ENCODE measurements at places on chromosomes 2 and 18.

DNA sequence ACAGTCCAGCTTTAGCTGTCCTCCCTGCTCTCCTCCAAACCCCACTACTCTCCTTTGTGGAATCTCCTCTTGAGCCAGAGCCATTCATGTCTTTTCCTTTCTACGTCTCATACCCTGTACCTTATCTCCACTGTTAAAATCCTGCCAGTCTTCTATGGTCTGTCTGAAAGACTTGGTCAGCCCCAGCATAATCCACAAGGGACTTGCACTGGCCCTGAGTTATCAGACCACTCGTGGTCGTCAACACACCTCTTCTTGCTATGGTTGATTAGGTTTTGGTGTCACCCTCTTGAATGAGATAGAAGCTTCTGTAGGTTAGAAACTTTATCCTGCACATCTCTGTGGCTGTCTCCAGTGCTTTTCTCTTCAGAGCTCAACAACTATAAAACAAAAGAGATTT lies 56.8 kb downstream of the MYO1B start:
- no peak for DNase-seq

GRCh38 chr2:26072925-26073768 lies 39.3 kb downstream of the RAB10 start:
- no peak for DNase-seq

DNA sequence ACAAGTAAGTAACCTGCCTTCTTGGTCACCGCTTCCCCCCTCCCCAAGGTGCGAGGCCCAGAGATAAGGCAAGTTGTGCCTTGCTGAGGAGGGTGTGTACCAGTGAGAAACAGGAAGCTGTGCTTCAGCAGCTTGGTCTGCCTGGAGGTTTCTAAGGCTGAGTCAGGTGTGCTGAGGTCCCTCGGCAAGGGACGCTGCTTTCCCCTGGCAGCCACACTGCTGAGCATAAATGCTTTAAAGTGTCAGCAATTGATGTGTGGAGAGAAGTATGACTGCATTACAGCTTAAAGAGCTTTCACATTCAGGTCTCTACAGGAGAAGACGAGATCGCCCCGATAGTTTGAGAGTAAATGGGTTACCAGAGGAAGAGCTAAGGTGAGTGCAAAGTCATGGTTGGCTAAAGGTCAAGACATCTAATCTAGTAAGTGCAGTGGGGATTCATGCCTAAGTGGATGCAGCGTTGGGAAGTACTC lies 86.9 kb downstream of the LIMS1 start:
- DNase-seq, result no peak

GRCh38 chr2:235215248-235215647 lies 263.4 kb downstream of the SH3BP4 start:
- no peak for DNase-seq

GRCh38 chr18:39675368-39675767 lies 2109.8 kb upstream of the CELF4 start:
- no peak for DNase-seq

DNA sequence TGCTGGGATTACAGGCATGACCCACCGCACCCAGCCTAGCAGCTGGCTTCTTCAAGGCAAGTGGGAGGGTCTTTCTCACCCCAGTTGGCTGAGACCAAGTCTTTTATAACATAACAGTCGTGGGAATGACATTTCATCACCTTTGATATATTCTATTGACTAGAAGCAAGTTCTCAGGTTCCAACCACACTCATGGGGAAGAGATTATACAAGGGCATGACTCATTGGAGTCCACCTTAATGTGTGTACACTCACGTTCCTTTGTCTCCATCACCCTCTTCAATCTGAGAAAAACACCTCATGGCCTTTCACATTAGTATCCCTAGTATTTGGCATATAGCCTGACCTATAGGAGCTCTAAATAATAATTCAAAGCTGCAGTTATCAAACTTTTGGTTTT lies 2.8 kb upstream of the BBS5 start:
- DNase-seq, result no peak

GRCh38 chr2:20925265-20925889 lies 102.5 kb upstream of the LDAH start:
- no peak for DNase-seq

DNA sequence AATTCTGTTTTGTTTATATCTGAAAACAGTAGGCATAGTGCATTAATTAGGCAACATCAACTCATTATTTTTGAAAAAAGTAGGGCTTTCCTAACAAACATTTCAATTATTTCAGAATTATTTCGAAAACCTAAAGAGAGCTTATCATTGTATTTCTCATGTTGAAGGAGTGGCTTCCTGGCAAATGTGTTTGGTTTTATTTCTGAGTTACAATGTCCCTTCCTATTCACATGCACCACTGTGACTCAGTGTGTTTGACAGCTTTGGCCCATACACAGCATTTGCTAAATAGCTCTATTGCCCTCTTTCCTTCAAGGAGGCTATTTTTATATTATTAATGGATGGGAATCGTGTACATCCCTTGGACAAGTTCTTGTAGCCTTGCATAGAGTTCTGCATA lies 205.9 kb downstream of the PTGR3 start:
- no peak for DNase-seq

GRCh38 chr2:221529177-221529942 lies 42.7 kb downstream of the EPHA4 start:
- DNase-seq, result no peak
